Activated CD4-positive, alpha-beta T cell treated with anti-CD3 and anti-CD28 coated beads, Interleukin-10, Interleukin-2, amounts not matched to agents 100 ng/mL and 50 ng/mL, durations not matched to agents 16 hours and 8 hours (primary cell): ENCODE measurements at places on chromosomes 2 and 18.

DNA sequence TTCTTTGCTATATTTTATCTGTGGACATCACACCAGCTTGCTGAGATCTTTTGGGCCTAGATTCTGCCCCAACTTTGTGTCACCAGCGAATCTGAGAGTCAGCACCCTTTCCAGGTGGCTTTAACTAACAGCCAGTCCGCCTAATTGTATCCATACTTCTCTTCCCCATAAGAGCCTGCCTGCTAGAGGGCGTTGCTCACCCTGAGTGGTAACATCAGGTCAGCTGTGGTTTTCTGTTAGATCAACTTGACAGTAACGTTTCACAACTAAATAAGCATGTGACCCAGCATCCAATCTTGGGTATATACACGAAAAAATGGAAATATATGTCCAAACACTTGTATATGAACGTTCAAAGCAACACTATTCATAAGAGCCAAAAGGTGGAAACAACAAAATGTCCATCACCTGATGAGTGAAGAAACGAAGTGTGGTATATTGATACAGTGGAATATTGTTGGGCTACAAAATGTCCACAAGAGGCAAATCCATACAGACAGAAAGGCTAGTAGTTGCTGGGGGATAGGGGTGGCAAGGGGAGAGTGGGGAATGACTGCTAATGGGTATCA is 24.9 kb downstream of the EFHD1 start:
- DNase-seq, result no peak

DNA sequence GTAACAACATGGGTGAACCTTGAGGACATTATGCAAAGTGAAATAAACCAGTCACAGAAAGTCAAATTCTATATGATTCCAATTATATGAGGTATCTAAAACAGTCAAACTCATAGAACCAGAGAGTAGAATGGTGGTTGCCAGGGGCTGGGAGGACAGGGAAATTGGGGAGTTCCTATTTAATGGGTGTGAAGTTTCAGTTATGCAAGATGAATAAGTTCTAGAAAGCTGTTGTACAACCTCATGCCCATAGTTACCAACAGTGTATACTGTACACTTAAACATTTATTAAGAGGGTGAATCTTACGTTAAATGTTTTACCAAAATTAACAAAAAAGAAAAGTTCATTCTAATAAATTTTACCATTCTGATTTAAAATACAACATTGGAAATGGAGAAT is 92.7 kb upstream of the WDSUB1 start:
- DNase-seq, result no peak

- DNase-seq, result no peak
Observed at GRCh38 chr2:8522687-8523086, 159.2 kb upstream of the ID2 start.

- peak; percentile 65 for DNase-seq
Observed at GRCh38 chr2:169131587-169132512, 62.5 kb downstream of the DHRS9 start.

DNA sequence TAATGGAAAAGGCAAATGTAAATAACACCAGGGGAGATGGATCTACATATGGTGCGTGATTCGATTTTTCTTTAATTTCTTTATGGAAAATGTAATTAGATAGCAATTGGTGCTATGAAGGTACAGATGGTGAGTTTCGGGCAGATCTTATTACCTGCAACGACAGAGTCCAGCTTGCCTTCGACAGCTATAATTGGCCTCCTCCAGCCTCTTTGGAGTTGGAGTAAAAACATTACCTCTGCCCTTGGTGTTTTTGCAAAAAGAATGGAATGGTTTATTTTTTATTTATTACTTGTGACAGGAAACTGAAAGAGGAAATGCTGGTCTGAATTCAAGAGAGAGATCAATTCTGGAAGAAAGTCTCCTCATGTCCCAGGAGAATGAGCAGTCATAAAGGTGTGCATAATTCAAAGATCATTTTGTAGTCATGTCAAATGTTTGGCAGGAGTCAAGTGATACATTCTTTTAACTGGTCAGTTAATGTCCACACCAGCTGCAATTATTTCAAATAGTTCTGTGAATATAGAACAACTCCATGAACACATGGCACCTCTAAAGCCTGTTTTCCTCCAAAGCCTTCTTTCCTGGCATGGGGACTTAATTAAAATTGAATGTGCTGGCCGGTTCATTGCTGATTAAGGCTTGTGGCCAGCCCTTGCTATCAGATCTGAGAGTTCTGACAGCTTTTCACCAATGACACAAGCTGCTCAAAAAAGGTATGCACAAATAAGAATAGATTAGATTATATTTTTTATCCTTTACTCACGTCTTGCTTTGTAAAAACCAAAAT is 46.9 kb upstream of the KCNH7 start:
- no peak for DNase-seq

GRCh38 chr2:19722531-19722971 is 179.2 kb downstream of the TTC32 start:
- DNase-seq, result no peak

DNA sequence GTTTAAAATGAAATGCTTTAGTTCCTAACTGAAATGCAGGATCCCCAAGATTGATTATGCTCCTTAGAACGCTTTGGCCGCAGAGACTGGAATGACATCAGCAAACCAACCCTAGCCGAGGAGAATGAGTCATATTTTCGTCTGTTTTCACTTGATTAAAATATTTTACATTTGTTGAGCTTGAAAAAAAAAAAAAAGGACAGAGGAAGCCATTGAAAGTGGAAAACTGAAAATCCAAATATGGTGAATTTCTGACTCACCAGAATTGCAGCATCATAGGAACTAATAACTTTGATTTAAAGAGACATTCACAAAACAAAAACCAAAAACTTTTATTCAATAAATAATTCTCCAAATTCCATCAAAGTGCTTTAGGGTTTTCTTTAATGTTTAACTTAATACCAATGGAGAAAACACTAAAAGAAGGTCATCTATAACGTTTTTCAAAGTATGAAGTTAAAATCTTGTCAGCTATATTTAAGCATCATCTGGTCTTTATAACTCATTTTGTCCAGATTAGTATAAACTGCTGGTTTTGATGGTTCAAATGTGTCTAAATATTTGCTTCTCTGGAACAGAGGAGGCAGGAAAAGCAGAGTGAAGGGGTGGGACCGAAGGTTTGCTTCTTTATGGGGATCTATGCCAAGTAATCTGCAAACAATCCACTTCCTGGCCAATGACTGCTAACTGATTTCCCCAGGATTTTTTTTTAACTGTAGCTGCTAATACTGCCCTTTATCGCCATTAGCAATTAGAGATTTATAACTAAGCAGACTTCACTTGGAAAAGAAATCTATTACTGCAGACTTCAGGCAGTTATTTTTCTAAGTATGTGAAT is 30.9 kb upstream of the COL5A2 start:
- DNase-seq, result peak; percentile 74

- DNase-seq, result no peak
Observed at GRCh38 chr2:240455272-240455646, 19.8 kb downstream of the GPC1 start.

DNA sequence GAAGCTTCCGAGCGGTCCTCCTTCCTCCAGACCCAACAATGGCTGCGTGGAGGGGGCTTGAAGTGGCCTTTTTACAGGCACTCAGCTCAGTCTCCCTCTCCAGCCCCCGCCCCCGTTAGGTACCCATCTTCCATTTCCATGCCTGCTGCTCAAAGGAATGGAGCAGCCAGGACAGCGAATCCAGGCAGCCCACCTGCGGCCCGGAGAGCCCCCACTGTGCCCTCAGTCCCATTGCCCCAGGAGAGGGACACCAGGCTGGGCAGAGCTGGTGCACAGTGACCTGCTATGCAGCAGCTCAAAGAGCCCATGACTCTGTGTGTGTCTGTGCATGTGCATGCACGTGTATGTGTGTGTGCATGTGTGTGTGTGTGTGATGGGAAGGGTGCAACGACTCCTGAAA is 10.6 kb upstream of the POMC start:
- no peak for DNase-seq

DNA sequence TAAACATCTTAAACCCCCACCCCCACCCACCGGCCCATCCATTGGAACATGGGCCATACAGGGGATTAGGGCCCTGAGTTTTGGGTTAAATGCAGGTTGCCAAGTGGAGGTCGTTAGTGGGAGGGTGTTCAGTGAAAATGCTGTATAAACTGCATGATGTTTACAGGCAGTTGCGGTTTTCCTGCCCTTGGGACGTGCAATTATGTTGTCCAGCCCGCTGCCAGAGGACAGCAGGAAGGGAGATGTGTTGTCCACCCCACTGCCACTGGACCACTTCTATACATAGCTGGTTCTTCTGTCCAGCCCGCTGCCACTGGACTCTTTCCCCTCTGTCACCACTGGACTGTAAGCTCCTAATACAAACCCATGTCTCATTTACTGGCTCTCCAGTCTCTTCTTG is 2.7 kb upstream of the LAPTM4A start:
- no peak for DNase-seq

GRCh38 chr2:200708943-200709342 is 102.8 kb upstream of the BZW1 start:
- no peak for DNase-seq

DNA sequence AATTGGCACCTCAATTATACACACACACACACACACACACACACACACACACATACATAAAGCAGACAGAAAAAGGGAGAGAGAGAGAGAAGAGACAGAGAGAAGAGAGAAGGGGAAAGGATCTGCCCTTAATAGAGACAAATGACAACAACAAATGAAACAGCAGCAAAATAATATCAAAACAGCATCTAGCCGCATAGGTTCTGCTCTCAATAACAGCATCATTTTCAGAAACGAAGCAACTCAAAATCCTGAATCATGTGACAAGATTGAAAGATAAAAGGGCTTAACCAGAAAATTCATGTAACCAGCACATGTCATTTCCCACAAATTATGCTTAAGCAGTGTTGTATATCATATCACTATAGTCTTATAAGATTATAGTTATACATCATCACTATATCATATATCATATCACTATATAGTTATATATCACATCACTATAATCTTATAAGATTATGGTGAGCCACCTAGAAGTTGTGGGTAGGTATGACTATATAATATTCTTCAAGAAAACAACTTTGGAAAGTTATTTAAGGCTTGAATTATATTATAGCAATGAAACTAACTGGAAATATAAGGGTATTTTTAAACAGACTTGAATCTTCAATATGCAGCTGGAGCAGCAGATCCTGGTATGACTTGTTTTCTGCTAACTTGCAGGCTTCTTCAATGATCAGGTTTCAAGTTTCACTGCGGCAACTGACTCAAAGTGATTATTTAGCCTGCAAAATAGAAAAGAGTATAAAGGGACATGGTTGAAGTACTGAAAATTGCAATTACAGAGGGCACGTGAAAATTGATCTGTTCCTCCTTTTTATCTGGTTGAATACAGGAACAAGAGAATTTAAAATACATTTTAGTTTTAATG is 16.1 kb upstream of the VPS54 start:
- peak; percentile 87 for DNase-seq

DNA sequence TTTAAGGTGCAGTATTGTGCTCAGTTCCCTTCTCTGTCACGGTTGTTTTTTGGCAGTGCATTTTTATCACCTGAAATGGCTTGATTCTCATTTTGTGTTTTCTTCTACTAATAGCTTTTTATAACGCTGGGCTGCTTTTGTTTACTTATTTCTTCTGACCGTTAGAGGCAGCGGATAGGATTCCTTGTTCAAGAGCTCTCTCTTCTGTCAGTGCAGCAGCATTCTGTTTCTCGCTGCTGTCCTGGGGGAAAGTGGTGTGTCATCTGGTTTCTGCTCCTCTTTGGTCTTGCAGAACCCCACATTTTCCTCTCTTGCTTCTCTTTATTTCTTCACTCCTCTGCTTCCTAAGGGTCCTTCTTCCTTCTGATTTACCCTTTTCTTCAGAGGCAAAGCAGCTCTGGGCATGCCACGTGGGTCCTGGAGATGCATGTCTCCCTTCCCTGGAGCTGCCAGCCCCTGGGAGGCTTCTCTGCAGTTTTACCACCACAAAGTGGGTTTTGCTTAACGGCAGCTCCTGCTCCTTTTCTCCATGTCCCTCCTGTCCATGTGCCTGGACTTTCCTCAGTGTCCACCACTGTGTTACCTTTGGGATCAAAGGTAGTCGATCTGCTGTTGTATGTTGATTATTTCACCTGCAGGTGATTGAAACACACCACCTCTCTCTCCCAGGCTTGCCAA is 47.3 kb upstream of the SNTG2 start:
- DNase-seq, result no peak

GRCh38 chr2:152099367-152100050 is 665 bp upstream of the CACNB4 start:
- DNase-seq, result no peak

- peak; percentile 16 for DNase-seq
Observed at GRCh38 chr18:23341383-23341782, 111.7 kb upstream of the RIOK3 start.

DNA sequence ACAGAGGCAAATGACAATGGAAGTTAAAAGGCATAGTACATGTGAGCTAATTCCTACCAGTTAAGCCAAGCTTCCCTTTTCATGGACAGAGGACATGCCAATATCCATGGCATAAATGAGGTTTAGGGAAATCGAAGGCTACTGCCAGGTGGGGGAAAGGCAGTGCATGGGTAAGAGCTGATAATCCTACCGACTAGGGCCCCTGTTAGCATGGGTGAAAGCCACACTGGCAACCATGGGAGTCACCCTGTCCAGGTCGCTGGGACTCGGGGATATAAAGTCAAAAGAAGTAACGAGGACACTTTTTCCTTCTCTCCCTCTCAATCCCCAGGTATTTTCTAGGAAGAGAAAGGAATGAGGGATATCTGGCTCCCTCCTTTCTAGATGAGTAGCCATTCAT is 83.7 kb upstream of the CDH19 start:
- no peak for DNase-seq

GRCh38 chr2:225103737-225104141 is 61.5 kb upstream of the DOCK10 start:
- no peak for DNase-seq

GRCh38 chr2:158505448-158505934 is 48.7 kb downstream of the PKP4 start:
- no peak for DNase-seq

DNA sequence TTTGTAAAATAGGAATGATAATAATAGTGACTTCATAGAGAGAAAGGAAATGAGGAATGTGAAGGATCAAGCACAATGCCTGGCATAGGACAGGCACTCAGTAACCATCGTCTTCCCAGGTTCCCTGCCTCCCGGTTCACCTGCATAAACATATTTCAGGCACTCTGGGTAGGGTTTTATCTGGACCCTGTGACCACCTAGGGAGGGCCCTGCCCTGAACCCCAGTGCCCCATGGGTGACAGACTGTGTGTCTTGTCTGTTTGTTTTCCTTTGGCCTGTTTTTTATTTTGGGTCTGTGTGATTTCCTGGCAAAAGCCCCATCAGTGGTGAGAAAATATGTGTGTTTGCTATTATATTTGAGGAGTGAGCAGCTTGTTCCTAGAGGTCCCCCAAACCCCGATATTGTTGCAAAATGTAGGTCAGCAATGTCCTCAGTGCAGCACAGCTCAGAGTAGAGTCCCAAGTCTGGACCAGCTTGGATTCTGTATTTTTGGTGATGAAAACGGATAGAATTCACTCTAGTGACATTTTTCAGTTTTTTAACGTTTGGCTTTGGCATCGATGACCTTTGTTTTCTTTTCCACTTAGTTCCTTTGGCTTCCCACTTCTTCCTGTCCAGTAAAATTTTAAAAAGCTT is 9.6 kb upstream of the NT5C1B start:
- no peak for DNase-seq
